ENCODE measurements at places on chromosomes 3 and 15.

- DNase-seq = peak; percentile 69
Measured at GRCh38 chr3:112128843-112129727, 4.0 kb downstream of the GCSAM start.

DNA sequence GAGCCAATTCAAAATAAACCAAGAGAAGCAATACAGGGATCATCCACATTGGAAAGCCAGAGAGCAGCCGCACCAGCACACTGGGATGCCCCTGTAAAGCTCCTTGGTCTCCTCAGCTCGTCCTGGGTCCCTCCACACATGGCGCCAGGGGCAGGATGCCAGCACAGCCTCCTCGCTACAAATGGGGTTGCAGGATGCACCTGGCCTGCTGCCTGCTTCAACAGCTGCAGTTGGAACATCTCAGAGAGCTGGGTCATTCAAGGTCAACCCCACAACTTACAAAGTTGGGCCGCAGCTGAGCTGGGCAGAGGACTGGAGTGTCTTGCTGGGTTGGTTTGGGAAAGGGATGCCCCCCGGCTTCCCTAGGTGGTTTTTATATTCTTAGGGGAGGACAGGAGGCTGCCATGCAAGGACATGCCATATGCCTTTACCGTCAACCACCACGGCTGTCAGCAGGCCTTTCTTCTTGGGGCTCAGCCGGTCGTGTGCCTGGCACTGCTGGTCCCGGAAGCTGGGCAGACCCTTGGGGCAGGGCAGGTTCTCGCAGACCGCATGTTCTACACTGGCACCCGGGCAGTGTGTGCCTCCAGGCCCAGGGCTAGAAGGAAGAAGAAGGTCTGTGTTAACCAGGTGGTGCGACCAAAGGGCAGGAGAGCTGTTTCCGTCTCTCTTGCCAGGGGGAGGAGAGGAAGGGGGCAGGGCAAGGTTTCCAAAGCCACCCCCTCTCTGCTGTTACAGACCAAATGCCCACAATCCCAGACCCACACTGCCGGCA is 225.2 kb downstream of the ADAMTS17 start:
- DNase-seq = no peak

GRCh38 chr3:39067286-39067685 is 15.5 kb downstream of the WDR48 start:
- DNase-seq = peak; percentile 40

- DNase-seq = peak; percentile 6
Measured at GRCh38 chr3:75224412-75224811, 439.7 kb upstream of the FRG2C start.

DNA sequence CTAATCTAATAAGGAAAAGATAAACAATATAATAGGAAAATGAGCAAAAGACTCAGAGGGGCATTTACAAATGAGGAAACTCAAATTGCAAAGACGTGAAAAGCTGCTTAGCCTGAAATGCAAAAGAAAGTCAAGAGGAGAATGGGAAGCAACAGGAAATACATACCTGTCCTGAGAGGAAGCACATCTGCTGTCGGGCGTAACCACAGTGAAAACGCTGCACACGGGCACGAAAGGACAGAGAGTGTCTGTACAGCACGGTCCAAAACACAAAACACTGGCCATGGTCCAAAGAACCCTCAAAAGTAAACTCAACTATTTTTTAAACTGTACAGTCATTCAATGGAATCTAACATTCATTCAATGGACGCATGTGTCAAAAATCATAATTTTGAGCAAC is 100.6 kb downstream of the CHSY1 start:
- DNase-seq = no peak

DNA sequence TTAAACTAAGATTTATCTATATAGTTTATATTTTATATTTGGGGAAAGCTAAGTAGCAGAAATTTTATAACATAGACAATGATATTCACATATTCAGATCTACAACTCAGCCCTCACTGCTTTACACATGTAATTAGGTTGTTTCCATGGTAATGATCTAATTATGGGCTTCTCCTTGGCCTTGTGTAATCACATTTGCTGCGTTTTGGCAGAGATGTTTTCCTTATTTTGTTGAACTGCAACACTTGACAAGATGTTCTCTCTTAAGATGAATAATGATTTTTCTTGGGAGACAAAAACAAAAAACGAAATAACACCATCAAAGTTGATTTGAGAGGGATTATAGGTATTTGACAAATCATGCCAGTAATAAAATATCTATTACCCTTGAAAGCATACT is 635.6 kb upstream of the TBL1XR1 start:
- DNase-seq = peak; percentile 62

- DNase-seq = no peak
Measured at GRCh38 chr15:28003302-28004037, 95.6 kb downstream of the OCA2 start.

DNA sequence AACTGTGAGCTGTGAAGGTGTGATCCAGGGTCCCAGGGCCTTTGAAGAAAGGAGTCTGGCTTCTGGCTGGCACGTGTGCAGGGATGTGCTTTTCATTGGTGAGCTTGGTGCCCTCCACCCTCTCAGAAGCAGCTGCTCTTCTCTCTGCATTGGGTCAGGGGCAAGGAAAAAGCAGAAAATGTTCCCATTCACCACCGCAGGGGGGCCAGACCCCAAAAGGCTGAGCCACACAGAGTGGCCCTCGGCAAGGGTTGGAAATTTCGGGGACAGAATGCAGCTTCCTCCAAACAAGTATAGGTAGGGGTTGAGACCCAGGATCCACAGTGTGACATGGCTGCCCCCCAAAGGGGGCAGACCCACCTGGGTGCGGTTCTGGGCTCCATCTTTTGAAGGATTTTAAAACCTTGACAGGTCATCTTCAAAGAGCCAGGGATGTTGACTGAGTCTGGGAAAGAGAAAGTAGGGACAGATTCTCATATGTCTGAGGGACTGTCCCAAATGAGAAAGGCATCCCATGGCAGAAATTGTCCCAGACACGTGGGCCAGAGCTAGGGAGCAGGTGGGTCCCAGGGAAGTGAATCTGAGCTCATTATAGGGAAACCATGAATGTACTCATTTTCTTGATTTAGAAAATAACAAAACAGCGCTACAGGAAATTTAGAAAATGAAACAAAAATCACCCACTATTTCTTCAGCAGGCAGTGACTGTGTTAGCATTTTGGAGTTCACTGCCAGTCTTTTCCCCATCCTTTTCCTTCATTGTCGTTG is 2.7 kb downstream of the CSK start:
- DNase-seq = no peak

GRCh38 chr3:172646439-172647015 is 64.3 kb downstream of the NCEH1 start:
- DNase-seq = peak; percentile 88

GRCh38 chr3:53680028-53680427 is 166.2 kb downstream of the CHDH start:
- DNase-seq = peak; percentile 5

DNA sequence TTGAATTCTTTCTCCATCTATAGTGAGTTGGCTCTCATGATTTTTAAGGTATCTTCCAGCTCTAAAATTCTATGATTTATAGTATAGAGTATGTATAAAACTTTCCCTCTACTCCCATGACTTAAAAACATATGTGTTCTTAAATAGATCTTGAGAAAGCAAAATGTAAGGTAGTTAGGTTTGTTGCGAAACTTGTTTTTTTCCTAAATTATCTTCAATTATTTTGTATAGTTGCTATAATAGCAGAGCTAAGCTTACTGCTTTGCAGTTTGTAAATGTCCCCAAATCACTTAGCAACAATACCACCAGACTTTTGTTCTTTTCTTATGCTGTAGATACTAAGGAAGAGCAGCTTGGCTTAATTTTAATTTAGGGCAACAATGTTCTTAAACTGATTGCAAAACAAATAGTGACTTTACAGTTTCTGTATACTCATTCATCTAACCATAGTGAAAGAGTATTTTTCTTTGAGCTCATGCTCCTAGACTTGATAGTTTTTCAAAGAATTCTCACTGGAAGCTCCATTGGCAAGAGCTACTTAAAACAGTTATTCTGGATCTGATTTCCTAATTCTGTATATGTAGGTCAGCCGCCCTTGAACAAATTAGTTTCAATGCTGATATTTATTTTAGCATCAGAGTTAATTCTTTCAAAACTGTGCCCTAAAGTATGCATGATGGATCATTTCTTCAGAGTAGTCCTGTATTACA is 61.2 kb downstream of the LYSMD4 start:
- DNase-seq = no peak

GRCh38 chr3:53140847-53141845 is 10.9 kb upstream of the RFT1 start:
- DNase-seq = peak; percentile 67

GRCh38 chr15:100200287-100200880 is 141.4 kb downstream of the ADAMTS17 start:
- no peak for DNase-seq

DNA sequence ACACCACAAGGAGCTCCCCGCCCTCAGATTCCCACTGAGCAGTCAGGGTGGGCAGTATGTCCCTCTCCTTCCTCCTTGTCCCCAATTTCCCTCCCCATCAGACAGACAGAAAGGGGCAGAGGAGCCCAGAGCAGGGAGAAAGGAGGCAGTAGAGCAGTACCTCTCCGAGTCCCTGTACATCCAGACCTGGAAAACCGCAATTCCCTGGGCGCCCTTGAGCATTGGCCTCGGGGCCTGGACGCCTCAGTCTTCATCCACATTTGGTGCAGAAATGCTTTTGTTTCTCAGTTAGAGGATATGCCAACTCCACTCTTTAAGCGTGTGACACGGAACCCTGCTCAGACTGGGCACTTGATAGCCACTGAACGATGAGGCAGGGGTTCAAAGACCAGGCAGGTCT is 5.9 kb downstream of the ISG20 start:
- DNase-seq = no peak

- DNase-seq = peak; percentile 84
Measured at GRCh38 chr3:14216257-14217048, 37.8 kb downstream of the LSM3 start.

GRCh38 chr3:108412121-108412750 is 98.2 kb downstream of the MYH15 start:
- no peak for DNase-seq

- peak; percentile 22 for DNase-seq
Measured at GRCh38 chr3:104385421-104385820, 981.3 kb upstream of the ALCAM start.

GRCh38 chr3:45551214-45552010 is 43.1 kb upstream of the LIMD1 start:
- peak; percentile 98 for DNase-seq

DNA sequence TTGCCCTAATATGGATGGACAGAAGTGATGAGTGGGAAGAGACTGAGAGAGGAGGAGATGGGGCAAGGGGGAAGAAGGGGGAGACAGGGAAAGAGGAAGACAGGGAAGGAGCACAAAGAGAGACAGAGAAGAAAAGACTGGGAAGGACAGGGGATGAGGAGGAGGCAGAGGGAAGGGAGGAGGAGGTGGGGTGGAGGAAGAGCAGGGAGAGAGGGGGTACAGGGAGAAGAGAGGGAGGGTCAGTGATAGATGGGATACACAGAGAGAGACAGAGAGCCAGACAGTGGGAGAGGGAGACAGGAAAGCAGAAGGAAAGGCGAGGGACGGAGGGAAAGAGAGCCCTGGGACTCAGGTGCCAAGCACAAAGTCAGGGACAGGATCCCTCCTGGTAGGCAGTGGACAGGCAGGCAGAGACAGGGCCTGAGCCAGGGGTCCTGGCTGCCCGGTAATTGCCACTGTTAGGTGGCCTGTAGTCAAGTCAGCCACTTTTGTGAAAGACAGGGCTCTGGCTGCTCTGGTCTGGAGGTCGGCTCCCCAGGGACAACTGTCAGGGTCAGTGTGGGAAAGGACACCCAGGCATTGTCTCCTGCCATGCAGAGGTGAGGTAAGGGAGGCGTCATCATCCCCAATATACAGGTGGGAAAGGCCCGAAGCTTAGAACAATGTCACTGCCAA is 9.8 kb downstream of the VILL start:
- DNase-seq = no peak

DNA sequence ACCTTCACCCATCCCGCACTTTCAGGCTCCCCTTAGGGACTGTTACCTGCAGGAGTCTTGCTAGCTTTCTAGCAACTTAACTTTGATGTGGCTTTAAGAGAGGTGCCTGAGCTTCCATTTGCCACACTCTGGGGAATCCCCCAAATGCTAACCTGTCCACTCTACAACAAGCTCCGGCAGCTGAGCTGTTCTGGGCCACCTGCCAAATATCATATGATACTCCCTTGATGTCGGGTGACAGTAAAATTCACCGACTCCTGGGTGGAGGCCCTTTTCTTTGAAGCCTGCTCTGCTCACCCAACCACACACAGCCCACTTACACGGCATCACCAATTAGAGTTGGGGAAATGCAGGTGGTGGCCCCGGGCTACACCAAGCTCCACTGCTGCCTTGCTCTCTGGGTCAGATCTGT is 38.0 kb upstream of the XCR1 start:
- peak; percentile 36 for DNase-seq

DNA sequence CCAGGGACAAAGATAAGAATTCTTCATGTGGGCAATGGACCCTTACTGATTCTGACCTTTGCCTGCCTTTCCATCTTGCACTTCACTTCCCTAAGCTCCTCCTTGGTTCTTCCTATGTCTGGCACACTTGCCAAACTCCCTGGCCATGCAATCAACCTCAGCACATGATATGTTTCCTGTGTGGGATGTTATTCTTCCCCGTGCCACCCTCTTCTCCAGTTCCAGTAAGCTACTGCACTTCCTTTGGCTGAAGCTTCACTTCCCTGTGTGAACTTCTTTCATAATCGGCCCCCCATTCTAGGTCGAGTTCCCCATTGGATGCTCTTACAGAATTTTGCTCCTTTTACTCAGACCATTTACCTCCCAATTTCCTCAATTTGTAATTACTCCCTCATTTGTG is 10.7 kb upstream of the TASOR start:
- no peak for DNase-seq

- peak; percentile 13 for DNase-seq
Measured at GRCh38 chr3:146585156-146585555, 20.0 kb downstream of the PLSCR5 start.

GRCh38 chr3:186525369-186526255 is 18.6 kb downstream of the CRYGS start:
- no peak for DNase-seq

GRCh38 chr3:151750678-151751077 is 17.0 kb downstream of the AADACL2 start:
- no peak for DNase-seq

DNA sequence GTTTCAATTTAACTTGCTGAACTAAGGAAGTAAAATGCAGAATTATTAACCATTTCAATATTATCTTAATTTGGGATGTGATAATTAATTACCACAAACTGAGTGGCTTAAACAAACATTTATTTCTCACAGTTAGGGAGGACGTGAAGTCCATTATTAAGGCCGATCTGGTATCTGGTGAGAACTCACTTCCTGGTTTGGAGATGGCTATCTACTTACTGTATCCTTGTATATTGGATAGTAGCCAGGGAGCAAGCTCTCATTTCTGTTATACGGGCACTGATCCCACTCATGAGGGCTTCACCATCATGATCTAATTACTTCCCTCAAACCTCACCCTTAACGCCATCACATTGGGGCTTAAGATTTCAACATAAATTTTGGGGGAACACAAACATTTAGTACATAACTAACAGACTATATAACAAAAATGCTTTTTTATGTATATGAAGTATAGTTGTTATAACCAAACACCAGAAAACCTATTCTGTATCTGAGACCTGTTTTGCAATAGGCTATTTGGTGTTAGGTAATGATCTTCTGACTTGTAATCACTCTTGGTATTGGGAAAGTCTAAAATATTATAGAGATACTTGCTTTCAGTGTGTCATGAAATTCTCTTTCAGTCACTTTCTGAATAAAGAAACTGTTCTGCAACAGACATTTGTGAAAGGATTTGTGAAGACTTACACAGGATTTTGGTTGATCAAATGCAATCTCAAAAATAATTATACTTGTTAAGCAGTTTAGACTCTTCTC is 4.7 kb upstream of the KPNA4 start:
- DNase-seq = peak; percentile 37

Data from iris pigment epithelial cell (primary cell).